Right ventricle myocardium superior (tissue), 1 donor: ENCODE measurements at places on chromosomes 12 and 14. TPM values are rescaled to one million over a fixed set of nuclear protein-coding genes. Genes with fewer than 3 reads are reported as not detected.
A peak's percentile ranks its signal among the peaks of the same experiment; 100 is the strongest.

NINJ2 gene
- 12.6 TPM for total RNA-seq

SERPINA6 gene
- total RNA-seq: not detected

DNA sequence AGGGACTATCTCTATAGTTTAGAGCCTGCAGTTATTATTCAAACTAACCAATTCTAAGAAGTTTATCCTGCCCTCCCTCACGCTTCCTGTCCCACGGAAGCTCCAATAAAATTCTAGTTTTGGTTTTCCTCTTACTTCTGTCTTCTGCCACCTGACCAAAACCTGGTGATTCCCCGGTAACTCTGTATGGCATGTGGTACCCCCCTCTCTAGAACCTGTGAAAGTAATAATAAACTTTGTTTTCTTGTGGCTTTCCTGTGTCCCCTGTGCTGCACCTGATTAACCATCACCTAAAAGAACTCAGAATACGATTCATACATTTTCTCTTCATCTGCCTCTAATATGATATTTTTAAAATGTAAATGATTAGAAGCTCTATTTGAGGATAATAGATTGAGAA, 379.8 kb downstream of the APAF1 start:
- DNase-seq: no peak

DNA sequence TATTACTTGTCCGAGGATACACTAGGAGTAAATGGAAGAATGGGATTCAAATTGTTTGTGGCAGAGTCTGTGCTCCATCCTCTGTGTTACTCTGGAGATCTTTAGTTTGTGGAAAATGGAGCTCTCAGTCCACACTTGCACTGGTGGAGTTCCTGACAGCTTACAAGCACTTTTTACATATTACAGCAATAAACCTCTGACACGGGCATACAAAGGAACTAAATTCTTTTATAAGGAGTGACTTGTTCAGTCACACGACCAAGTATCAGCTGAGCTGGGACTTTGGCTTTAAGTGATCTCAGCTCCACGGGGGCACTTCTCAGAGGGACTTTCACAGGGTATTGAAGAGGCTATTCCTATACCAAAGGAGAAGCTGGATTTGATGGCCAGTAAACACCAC, 417.5 kb downstream of the LRIG3 start:
- DNase-seq: no peak

- DNase-seq: no peak
Observed at GRCh38 chr12:86230516-86231146, 25.6 kb downstream of the MGAT4C start.

GRCh38 chr12:84912198-84913128, at the start of gene SLC6A15:
Gene SLC6A15 (minus strand): TSS chr12:84912799. CDS start chr12:84892120, 20,679 bp downstream.
- peak; percentile 56 for DNase-seq
